Head of caudate nucleus (tissue), 42 donors: ENCODE measurements at places on chromosomes 12 and 14.

DNA sequence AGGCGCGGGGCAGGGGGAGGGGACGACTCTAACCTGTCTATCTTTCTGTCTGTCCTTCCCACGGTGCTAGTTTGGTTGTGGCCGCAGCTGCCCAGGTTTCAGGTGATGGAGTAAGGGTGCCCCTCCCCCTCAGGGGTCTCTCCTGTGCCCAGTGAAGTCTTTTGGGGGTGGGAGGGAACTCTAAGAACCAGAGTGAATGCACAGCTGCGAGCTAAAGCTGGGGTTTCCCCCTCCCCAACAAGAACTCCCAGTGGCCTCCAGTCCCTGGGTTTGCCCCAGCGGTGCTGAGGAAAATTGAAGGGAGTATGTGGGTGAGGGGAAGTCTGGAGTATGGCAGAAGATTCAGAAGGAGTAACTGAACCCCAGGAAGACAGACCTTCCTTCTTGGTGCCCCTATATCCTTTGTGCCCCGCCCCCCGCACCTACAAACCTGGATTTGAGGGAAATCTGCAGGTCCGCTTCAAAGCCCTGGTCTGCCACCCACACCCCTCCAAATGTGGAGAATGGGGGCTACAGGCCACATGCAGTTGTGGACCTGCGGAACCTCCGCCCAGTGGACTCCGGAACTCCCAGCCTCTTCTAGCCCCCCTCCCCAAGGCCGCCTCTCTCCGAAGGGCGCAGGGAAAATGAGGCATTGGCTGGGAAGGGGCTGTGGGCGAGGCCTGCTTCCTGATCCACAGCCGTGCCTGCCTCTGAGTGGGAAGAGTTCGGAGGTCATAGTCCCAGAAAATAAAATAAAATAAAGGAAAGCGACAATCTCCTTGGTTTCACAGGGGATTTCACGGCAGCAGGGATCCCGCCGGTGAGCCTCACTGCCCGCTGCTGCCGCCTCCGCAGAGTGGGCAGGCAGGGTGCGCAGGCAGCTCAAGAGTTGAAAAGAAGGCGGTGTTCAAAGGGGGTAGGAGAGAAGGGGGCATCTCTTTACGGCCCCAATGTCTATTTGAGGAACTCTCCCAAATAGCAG, 3.4 kb upstream of the HOXC9 start:
- no peak for DNase-seq

DNA sequence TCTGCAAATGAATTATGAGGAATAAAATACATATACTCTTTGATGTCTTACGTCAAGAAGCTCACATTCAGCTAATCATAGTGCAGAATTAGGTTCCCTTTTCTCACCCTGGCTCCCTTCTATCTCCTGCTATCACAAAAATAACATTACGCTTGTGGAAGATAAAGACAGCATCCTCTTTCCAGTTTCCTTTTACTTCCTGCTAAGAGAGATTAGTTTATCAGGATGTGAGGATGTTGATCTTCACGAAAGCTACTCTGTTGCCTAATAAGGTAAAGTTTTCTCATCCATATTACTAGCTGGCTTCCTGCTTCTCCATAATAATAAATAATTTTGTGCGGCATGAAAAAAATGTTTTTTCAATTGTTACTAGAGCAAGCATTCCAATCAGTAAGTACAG, 217.7 kb upstream of the DCN start:
- DNase-seq, result no peak

GRCh38 chr12:108833757-108834472, 23.5 kb downstream of the SSH1 start:
- peak; percentile 59 for DNase-seq

GRCh38 chr14:61677479-61677878, 17.8 kb upstream of the HIF1A start:
- no peak for DNase-seq

GRCh38 chr12:56631790-56632700, 1.9 kb upstream of the BAZ2A start:
- DNase-seq, result peak; percentile 24

DNA sequence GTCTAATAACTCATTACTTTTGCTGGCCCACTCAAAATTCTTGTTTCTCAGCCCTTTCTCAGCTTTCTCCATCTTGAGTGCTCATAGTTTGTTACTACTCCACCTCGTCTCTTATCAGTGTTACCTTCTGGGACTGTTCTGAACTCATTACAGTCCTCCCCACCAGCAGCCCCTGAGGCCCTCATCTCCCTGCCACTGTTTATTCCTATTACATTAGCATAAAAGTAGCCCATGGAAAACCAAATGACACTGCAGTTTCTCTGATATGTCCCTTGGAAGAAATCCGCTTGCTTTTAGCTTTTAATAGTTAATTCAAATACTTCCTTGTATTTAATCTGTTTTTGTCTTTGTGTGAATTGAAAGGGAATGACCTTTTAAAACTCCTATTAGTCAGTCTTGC, 7.6 kb downstream of the AKAP6 start:
- DNase-seq, result no peak

GRCh38 chr12:64157110-64157509, 65.0 kb downstream of the KICS2 start:
- no peak for DNase-seq

DNA sequence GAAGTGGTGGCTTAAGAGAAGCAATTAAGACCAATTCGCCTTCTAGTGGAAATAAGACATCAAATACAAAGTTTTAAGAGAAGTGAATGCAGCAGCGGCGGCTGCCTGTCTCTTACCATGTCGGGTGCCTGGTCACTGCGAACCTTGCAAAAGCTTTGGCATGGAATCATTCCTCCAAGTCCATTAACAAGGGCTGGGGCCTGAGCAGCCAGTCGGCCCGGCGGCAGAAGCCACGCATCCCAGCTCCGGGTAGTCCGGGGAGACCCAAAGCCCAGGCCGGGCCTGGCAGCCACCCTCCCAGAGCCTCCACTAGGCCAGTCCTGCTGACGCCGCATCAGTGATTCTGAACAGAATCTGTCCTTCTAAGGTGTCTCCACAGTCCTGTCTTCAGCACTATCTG, 321.0 kb downstream of the TMEM121 start:
- no peak for DNase-seq

GRCh38 chr12:58248599-58248998, 307.2 kb downstream of the ATP23 start:
- DNase-seq, result no peak

DNA sequence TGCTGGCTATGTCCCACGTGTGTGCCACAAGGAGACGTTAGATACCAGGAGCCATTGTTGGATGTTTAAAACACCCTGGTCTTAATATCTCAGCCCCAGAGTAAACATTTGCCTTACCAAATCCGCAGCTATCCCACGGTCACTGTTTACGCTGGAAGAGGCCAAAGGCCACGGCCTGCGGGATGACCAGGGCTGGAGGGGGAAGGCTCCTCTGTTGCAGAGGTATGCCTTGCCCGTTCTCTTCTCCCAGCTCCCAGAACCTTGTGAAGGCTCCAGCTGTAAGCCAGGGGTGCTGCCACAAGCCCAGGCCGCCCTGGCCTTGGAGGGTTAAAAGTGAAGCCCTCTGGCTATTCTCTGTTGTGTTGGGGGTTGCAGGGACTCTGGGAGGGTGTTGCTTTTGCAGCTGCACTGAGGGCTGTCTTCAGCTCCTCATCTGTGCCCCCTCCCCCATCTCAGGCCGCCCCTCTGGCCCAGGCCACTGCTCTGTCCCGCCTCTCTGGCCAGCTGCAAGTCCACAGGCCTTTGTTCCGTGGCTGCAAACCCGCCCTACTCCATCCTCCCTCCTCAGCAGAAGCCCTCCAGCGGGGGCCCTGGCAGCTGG, 2.5 kb downstream of the PLEKHG3 start:
- peak; percentile 91 for DNase-seq

GRCh38 chr14:74988993-74989392, 13.7 kb upstream of the EIF2B2 start:
- no peak for DNase-seq

GRCh38 chr12:92915365-92915764, 13.7 kb downstream of the EEA1 start:
- DNase-seq, result no peak

DNA sequence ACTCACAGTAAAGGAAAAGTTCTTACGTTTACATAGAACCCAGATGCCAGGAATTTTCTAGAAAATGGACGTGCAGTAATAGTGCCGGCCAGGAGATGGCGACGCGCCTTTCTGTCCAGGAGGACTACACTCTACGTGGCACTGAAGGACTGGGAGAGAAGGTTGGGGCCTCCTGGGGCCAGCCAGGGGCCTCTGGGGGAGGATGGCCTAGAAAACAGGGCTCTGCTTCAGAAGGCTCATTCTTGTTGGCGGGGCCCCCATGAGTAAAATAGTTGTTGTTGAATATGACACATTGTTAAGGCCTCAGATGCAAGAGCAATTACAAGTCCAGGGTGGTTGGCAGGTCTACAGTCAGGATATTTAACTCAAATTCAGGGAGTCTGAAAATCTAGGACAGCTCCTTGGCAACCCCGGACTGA, 120.1 kb upstream of the MAX start:
- DNase-seq, result peak; percentile 83

GRCh38 chr14:102554821-102555819, 37.3 kb upstream of the RCOR1 start:
- DNase-seq, result no peak

GRCh38 chr12:108731105-108731865, at the start of gene CORO1C:
CORO1C (minus strand) TSS chr12:108731518; CDS start chr12:108701318, 30,200 bp downstream.
- DNase-seq, result peak; percentile 97

DNA sequence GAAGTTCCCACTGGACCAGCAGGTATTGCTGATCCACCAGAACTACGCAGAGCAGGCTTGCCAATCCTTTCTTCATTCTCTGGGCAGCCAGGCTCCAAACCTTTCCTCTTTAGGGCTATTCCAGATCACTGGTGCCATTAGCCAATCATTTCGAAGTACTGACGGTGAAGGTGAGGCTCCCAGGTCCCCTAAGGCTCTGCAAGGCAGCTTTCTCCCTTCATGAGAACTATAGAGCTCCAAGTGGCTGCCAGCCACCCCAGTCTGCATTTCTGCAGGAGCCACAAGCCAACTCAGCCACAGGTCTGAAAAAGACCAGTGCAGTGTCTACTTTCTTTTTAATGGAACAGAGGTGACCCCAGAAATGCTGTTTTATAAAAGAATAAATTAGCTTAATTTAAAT, 48.7 kb downstream of the RAB35 start:
- no peak for DNase-seq

DNA sequence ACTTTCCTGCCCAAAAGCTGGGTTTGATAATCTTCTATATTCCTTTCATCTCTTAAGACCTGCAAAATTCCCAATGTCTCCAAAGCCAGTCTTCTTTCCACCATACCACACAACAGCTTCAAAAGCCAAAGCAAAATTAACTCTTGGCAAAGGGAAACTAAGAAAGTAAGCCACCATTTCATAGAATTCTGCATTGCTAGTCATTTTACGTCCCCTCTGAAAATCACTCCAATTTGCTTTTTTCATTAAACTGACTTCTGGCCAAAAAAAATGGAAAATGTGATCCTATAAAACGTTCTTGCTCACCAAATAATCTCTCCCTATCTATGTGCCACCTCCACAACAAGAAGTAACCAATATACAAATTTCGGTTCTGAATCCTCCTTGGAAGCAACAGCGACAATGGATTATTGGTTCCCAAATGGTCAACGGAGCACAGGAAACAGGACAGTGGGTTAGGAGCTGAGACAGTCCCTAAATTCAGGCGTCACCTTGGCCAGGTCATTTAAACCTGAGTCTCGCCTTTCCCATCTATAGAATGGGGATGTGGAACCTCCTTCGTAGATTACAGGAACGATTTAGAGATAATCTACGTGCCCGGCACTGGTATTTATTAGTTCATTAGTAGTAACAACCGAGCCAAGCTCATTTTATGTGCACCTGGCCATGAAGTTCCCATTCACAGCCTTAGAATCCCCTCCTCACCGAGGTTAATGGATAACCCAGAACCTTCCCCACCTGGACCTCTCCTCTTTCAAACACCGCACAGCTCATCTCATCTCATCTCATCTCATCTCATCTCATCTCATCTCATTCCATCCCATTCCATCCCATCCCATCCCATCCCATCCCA, 1.2 kb downstream of the NT5DC3 start:
- DNase-seq, result no peak
